Large intestine (tissue), 12 donors: ENCODE measurements at places on chromosomes 11 and 22.

DNA sequence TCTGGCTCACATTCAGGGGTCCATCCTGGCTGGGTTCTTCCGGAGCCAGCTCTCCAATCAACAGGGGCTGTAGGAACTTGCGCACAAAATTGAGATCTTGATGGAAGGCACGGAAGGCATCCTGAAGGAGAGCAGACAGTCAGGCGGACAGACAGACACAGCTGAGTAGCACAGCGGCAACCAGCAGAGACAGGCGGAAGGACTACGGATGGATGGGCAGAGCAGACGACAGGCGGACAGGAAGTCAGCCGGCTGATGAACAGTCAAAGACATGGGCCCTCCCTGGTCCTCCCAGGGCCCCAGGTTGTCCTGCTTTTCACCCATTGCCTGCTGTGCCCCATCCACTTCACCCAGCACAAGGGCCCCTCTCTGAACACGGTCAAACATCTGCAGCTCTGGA is 11.3 kb downstream of the FADS3 start:
- H3K27me3 ChIP-seq: no peaks in the 10 kb centered on the region
- H3K4me3 ChIP-seq: no peak overlapping the region
- no peaks in the 10 kb centered on the region for H3K4me1 ChIP-seq
- H3K27ac ChIP-seq: no peak overlapping the region
- no peaks in the 10 kb centered on the region for H3K36me3 ChIP-seq

DNA sequence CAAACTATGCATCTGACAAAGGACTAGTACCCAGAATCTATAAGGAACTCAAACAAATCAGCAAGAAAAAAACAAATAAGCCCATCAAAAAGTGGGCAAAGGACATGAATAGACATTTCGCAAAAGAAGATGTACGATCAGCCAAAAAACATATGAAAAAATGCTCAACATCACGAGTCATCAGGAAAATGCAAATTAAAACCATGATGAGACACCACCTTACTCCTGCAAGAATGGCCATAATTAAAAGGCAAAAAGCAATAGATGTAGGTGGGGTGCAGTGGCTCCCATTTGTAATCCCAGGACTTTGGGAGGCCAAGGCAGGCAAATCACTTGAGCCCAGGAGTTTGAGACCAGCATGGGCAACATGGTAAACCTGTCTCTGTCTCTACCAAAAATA is 10.4 kb upstream of the OR10V1 start:
- H3K27ac ChIP-seq: no peak overlapping the region
- H3K27me3 ChIP-seq: no peaks in the 10 kb centered on the region
- no peaks in the 10 kb centered on the region for H3K36me3 ChIP-seq
- no peaks in the 10 kb centered on the region for H3K4me1 ChIP-seq

DNA sequence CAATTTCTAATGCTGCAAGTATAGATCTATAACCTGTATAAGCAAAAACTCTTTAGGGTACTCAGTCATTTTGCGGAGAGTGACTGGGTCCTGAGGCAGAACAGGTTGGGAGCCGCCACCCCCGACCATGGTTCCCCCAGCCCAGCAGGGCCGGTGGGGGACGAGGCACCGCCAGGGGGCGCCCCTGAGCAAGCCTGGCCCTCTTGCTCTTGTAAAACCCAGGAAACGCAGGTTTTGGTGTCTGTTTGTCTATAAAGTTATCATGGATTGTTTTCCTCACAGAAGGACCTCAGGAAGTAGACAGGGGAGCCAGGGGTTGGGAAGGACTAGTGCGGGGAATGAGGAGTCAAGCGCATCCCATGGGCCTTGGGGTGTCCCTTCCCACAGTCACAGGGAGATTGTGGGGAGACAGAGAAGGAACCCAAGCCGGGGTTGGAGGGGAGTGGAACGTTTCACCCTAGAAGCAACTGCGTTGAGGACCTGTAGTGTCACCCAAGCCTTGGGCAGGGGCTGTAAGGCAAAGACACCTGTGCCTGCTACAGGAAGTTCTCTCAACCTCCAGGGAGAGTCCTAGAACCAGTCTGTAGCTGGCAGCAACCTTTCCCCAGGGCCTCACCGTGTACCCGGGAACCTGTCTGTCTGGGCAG is 26.4 kb downstream of the KCTD17 start:
- peak; percentile 49 for DNase-seq
- no peak overlapping the region for H3K4me3 ChIP-seq

GRCh38 chr11:107864591-107864990 is 6.0 kb upstream of the SLC35F2 start:
- no peak overlapping the region for H3K27ac ChIP-seq
- DNase-seq: no peak
- peaks cover under 1% of the 10 kb centered on the region for H3K27me3 ChIP-seq
- H3K4me1 ChIP-seq: no peaks in the 10 kb centered on the region

- peak; percentile 19 for DNase-seq
- H3K36me3 ChIP-seq: no peaks in the 10 kb centered on the region
- peaks cover 38% of the 10 kb centered on the region for H3K27me3 ChIP-seq
- H3K4me1 ChIP-seq: no peaks in the 10 kb centered on the region
Observed at GRCh38 chr11:8168485-8169257, at the start of gene RIC3. Gene RIC3 (minus strand): TSS chr11:8169025. CDS start chr11:8168989, 36 bp downstream.

DNA sequence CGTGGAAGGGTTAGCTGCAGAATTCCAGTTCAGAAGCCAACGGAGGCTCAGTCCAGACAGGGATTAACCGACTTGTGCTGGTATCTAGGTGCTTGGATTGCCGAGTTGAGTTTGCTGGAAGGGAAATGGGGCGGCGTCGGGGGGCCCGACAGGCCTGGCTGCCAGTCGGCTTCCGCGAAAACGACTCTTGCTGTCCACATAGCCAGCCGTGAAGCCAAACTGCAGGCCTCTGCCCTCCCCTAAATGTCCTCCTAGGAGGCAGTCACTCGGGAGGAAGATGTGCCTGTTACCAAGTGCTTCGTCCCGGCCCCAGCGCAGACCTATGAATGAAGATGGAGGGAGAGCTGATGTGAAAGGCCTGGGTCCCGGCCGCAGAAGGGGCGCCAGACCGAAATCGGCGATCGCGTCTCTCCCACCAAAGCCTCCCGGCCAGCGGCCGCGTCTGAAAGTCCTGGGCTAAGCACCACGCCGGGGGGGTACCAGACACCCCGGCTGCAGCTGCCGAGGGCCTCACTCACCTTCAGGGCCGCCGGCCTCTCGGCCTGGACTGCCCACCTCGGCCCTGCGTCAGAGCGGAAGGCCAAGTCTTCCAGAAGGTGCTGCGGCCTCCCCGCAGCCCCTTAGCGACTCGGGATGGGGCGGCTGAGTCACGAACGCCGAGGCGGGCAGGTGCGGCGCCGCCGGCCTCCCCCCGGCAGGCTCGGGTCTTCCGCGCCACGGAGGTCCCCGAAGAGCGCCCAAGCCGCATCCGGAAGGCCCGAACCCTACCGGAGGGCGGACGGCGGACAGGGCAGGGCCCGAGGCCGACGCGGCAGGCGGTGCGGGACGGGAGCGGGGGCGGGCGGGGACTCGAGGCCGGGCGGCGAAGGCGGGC is 7.5 kb downstream of the DPAGT1 start:
- H3K27ac ChIP-seq: peak overlapping the region; percentile 87
- peak overlapping the region; percentile 78 for H3K4me3 ChIP-seq
- H3K36me3 ChIP-seq: peaks cover 46% of the 10 kb centered on the region
- no peaks in the 10 kb centered on the region for H3K27me3 ChIP-seq

DNA sequence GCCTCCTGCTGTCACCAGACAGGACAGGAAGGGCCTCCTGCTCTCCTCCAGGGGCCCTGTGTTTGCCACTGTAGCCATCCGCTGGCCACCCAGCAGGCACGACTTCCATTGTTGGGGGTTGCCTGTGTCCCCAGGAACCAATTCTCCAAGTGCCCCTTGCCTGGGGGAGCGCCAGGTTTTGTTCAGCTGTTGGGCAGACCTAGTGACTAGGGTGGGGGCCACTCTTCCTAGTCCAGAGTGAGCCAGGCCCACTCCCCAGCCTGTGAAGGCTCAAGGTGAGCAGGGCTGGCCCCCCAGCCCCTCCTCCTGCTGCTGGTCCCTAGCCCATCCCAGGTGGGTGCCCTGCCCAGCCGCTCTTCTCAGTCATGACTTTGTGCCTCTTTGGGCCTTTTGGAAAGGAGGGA is 30.9 kb downstream of the OSBPL5 start:
- peaks cover 16% of the 10 kb centered on the region for H3K4me1 ChIP-seq
- no peak overlapping the region for H3K4me3 ChIP-seq
- H3K27me3 ChIP-seq: no peaks in the 10 kb centered on the region
- DNase-seq: no peak
- H3K27ac ChIP-seq: no peak overlapping the region

DNA sequence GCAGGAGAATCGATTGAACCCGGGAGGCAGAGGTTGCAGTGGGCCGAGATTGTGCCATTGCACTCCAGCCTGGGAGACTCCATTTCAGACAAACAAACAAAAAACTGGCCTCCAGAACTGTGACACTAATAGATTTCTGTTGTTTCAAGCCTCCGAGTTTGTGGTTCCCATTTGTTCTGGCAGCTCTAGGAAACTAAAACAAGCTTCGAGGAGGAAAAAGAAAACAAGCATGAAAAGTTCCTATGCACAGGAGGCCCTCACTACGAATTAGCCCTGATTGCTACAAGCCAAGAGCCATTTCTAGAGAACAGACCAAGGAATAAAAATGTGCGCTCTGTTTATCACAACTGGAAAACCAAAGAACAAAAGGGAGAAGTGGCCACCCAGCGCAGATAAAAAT is 47.8 kb upstream of the SHANK2 start:
- no peak for DNase-seq
- no peaks in the 10 kb centered on the region for H3K4me1 ChIP-seq
- H3K4me3 ChIP-seq: no peak overlapping the region
- H3K27me3 ChIP-seq: no peaks in the 10 kb centered on the region

- H3K27ac ChIP-seq: no peak overlapping the region
- no peaks in the 10 kb centered on the region for H3K27me3 ChIP-seq
- H3K4me3 ChIP-seq: no peak overlapping the region
Observed at GRCh38 chr11:62567018-62567633, 6.6 kb downstream of the EEF1G start.

DNA sequence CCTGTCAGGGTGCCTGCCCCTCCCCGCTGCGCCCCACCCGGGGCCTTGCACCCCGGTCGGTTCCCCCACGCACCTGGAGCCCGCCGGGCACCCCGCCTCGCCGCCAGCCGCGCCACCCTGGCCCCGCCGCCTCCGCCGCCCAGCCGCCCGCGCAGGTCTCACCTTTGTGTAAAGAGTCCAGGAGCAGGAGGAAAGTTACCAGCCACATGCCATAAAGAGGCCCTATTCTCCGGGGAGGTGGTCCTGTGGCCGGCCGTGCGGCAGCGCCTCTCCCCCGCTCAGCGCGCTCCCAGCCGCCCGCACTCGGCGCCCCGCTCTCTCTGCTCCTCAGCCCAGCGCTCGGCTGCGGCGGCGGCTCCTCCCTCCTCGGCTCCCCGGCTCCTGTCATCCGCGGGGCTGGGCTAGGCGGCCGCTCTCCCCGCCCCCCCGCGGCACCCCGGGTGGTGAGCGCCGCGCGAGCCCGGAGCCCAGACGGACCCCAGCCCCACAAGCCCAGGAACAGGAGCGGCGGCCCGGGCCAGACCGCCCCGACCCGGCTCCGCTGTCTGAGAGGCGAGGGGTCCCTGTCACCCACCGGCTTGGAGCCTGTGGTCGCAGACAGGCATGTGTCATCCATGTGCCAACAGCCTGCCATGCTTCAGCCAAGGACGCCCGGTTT is at the start of gene DSCAML1:
Gene DSCAML1, minus strand, starts transcription at position 345 of the 658 bp plus-strand sequence. Its CDS starts 137 bp downstream, at position 208.
- DNase-seq: no peak
- no peaks in the 10 kb centered on the region for H3K36me3 ChIP-seq
- H3K27ac ChIP-seq: no peak within 1 kb of the TSS

DNA sequence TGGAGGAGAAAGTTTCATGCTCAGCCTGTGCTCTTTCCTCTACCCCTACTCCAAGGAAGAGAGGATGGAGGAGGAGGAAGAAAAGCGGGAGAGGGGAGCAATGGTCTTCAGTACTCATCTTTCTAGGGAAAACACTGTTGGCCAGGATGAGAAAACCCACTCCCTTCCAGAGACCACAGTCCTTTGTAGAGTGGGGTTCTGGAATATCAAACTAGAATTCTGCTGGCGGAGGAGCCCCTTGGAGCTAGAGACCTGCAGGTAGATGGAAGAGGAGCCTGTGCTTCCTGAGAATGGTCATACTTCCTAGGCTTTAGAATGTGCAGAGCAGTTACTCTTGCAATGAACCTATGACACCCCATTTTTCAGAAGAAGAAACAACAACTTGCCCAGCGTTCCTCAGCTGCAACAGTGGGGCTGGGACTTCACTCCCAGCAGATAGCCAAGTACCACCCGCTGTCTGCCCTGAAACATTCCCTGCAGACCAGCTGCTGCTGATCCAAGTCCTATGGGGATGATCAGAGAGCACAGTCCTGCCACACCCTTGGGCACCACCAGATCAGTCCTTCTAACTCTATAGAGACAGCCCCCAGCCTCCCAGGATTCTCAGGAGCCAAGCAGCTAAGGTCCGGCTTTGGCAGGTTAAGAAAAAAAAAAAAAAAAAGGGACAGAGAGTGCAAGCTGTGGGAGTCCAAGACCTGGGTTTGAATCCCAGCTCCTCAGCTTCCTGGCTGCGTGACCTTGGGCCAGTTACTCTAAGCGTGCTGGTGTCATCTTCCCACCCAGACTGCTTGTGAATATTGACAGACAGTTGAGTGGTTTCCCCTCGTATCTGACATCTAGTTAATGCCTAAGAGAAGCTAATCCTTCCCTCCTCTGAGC is 664 bp downstream of the PTGDR2 start:
- no peak overlapping the region for H3K4me3 ChIP-seq
- H3K27me3 ChIP-seq: peaks cover 5% of the 10 kb centered on the region
- H3K4me1 ChIP-seq: peaks cover 31% of the 10 kb centered on the region
- H3K36me3 ChIP-seq: peaks cover 12% of the 10 kb centered on the region

GRCh38 chr11:78205691-78206090 is 17.0 kb downstream of the USP35 start:
- no peaks in the 10 kb centered on the region for H3K4me1 ChIP-seq
- peaks cover 10% of the 10 kb centered on the region for H3K36me3 ChIP-seq

DNA sequence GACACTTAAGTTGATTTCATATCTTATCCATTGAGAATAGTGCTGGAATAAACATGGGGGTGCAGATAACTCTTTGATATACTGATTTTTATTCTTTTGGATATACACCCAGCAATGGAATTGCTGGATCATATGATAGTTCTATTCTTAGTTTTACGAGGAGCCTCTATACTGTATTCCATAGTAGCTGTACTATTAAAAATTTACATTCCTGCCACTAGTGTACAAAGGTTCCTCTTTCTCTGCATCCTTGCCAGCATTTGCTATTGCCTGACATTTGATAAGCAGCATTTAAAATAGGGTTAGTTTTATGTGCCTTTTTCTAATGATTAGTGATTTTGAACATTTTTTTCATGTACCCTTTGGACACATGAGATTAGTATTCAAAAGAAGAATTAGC is 554.2 kb downstream of the JRKL start:
- DNase-seq: no peak
- H3K27ac ChIP-seq: no peak overlapping the region
- no peaks in the 10 kb centered on the region for H3K36me3 ChIP-seq
- H3K4me3 ChIP-seq: no peak overlapping the region
- H3K4me1 ChIP-seq: no peaks in the 10 kb centered on the region
- H3K27me3 ChIP-seq: no peaks in the 10 kb centered on the region

DNA sequence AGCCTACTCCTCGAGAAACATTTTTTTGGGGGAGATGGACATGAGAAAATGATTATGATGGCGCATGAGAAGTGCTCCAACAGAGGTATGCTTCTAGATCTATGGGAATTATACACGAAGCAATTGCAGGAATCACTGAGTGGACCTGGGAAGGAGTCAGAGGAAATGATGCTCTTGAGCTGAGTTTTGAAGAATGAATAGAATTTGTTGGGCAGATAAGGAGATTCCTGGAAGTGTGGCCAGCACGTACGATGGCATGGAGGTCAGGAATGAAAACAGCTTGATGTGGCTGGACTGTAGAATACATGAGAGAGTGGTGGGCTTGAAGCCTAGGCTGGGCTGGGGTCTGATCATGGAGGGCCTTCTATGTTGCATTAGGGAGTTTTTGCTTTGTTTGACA is 31.7 kb downstream of the ADAMTS15 start:
- peaks cover 4% of the 10 kb centered on the region for H3K36me3 ChIP-seq
- H3K4me1 ChIP-seq: peaks cover 17% of the 10 kb centered on the region
- no peak overlapping the region for H3K27ac ChIP-seq
- H3K4me3 ChIP-seq: no peak overlapping the region

- H3K27me3 ChIP-seq: no peaks in the 10 kb centered on the region
- peaks cover 52% of the 10 kb centered on the region for H3K36me3 ChIP-seq
- H3K27ac ChIP-seq: no peak overlapping the region
Observed at GRCh38 chr11:72762641-72763304, 10.6 kb upstream of the ARAP1 start.
